ENCODE measurements at places on chromosomes 1 and 21.

- H3K27me3 ChIP-seq, result no peaks in the 10 kb centered on the region
- DNase-seq, result no peak
- peaks cover 52% of the 10 kb centered on the region for H3K4me1 ChIP-seq
- H3K36me3 ChIP-seq, result no peaks in the 10 kb centered on the region
- no peak overlapping the region for H3K27ac ChIP-seq
These were observed 3.1 kb downstream of the ARHGEF10L start for GRCh38 chr1:17542645-17543044.

DNA sequence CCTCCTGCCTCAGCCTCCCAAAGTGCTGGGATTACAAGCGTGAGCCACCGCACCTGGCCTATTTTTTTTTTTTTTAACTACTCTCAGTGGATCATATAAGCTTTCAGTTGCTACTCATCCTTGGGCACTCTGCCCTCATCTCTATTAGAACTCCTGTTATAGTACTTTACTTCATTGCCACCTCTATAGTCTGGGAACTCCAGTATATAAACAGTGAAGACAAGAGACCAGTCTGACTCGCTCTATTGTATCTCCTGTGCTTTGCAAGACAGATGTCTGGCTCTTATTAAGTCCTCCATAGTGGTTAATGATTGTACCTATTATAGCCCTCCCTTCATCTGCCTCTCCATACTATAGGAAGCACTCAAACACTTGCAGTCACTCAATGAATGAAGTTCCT lies 15.1 kb downstream of the KHDRBS1 start:
- DNase-seq, result no peak
- H3K27me3 ChIP-seq, result no peaks in the 10 kb centered on the region
- peaks cover 15% of the 10 kb centered on the region for H3K36me3 ChIP-seq
- H3K4me1 ChIP-seq, result peaks cover 13% of the 10 kb centered on the region
- no peak overlapping the region for H3K27ac ChIP-seq

- no peaks in the 10 kb centered on the region for H3K27me3 ChIP-seq
- H3K4me3 ChIP-seq, result no peak overlapping the region
- H3K4me1 ChIP-seq, result peaks cover 49% of the 10 kb centered on the region
These were observed 5.6 kb downstream of the USP25 start for GRCh38 chr21:15735409-15735808.

GRCh38 chr1:234568345-234568744 lies 41.6 kb downstream of the IRF2BP2 start:
- DNase-seq, result no peak
- peaks cover 23% of the 10 kb centered on the region for H3K4me1 ChIP-seq
- no peaks in the 10 kb centered on the region for H3K27me3 ChIP-seq
- no peak overlapping the region for H3K27ac ChIP-seq
- no peak overlapping the region for H3K4me3 ChIP-seq
- H3K36me3 ChIP-seq, result no peaks in the 10 kb centered on the region

DNA sequence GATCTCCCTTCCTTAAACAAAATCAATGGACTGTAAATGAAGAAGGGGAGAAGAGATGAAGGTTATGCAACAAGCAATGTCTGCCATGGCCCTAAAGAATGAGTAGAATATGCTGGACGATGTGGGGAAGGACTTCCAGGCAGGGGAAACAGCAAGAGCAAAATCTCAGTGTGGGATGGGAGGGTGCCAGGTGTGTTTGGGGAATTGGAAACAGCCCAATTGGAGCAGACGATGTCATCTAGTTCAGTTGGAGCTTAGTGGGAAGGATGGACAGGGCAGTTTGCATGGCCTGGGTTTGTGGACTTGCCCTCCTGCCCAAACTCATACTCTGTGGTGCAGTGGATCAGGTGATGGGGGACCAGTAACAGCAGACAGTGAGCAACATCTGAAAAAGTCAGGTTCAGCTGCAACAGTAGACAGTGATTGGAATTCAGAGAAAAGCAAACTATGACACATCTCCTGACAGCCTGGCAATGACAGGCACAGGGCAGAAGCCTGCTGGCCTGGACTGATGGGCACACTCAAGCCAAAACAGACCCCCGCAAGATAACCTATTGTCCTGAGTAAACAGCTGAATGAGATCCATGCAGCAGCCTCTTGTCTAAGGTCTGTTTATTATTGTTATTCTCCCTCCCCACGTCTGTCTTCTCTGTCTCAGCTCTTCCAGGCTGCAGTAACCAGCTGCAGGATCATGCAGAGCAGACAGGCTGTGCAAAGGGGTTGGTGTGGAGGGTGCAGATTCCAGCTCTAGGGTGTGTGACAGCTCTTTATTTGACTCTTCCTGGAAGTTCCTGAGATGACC lies 50.5 kb upstream of the PRELP start:
- H3K36me3 ChIP-seq, result no peaks in the 10 kb centered on the region
- H3K27ac ChIP-seq, result no peak overlapping the region

GRCh38 chr1:191707288-191707687 lies 451.0 kb upstream of the RGS18 start:
- no peaks in the 10 kb centered on the region for H3K27me3 ChIP-seq
- no peak for DNase-seq
- no peak overlapping the region for H3K4me3 ChIP-seq
- H3K4me1 ChIP-seq, result no peaks in the 10 kb centered on the region

DNA sequence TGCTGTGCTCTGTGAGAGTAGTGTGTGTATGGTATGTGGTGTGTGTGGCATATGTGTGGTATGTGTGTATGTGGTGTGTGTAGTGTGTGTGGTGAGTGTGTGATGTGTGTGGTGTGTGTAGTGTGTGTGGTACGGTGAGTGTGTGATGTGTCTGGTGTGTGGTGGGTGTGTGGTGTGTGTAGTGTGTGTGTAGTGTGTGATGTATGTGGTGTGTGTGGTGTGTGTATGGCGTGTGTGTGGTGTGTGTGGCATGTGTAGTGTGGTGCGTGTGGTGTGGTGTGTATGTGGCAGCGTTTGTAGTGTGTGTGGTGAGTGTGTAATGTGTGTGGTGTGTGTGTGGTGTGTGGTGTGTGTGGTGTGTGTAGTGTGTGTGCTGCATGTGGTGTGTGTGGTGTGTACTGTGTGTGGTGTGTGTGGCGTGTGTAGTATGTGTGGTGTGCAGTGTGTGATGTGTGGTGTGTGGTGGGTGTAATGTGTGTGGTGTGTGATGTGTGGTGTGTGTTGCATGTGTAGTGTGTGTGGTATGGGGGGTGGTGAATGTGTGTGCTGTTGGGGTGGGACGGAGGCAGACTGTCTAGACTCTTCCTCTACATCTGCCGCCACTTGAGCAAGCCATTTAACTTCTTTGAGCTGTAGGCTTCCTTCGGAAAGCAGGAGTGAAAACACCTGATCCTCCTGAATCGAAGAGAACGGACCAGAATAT lies 33.5 kb downstream of the GPA33 start:
- peaks cover 6% of the 10 kb centered on the region for H3K27me3 ChIP-seq
- no peak for DNase-seq
- no peak overlapping the region for H3K4me3 ChIP-seq
- peaks cover 8% of the 10 kb centered on the region for H3K4me1 ChIP-seq
- no peak overlapping the region for H3K27ac ChIP-seq

DNA sequence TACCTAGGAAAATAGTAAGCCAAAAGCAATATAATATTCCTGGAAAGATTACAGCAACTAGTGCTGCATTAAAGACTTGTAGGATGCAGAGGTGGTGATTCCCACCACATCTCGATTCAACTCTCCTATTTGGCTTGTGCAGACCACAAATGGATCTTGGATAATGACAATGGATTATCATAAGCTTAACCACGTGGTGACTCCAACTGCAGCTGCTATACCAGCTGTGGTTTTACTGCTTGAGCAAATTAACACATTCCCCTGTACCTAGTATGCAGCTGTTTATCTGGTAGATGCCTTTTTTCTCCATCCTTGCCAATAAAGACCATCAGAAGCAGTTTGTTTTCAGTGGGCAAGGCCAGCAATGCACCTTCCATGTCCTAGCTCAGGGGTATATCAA lies 542.7 kb upstream of the ADGRL4 start:
- no peak overlapping the region for H3K4me3 ChIP-seq
- H3K4me1 ChIP-seq, result no peaks in the 10 kb centered on the region
- no peak for DNase-seq
- no peak overlapping the region for H3K27ac ChIP-seq
- no peaks in the 10 kb centered on the region for H3K36me3 ChIP-seq

- H3K27me3 ChIP-seq, result no peaks in the 10 kb centered on the region
- no peak overlapping the region for H3K27ac ChIP-seq
- H3K36me3 ChIP-seq, result peaks cover 6% of the 10 kb centered on the region
- no peak overlapping the region for H3K4me3 ChIP-seq
- peaks cover 23% of the 10 kb centered on the region for H3K4me1 ChIP-seq
These were observed 26.0 kb downstream of the MACF1 start for GRCh38 chr1:39230261-39231190.

- H3K36me3 ChIP-seq, result no peaks in the 10 kb centered on the region
- DNase-seq, result peak; percentile 65
- H3K27ac ChIP-seq, result peak overlapping the region; percentile 92
- H3K4me1 ChIP-seq, result peaks cover 54% of the 10 kb centered on the region
These were observed 8.4 kb downstream of the TNFRSF1B start for GRCh38 chr1:12174924-12175810.

DNA sequence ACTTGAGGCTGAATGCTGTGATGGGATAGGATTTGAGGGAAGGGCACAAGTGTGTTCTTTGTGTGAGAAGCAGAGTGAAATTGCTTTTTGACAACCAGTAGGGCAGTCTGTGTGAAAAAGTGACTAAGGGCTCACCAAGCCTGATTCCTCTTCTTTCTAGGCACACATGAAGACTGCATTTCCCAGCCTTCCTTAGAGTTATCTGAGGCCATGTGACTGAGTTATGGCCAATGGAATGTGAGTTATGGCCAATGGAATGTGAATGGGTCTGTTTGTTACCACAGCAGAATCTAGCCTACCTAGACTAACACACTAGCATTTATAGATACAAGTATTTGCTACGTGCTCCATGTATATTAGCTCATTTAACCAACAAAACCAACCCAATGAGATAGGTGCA lies 35.3 kb upstream of the DIRAS3 start:
- H3K27me3 ChIP-seq, result no peaks in the 10 kb centered on the region
- H3K4me3 ChIP-seq, result no peak overlapping the region
- no peak overlapping the region for H3K27ac ChIP-seq
- DNase-seq, result no peak
- peaks cover 3% of the 10 kb centered on the region for H3K36me3 ChIP-seq

GRCh38 chr1:15414445-15414983 lies 4.8 kb downstream of the EFHD2 start:
- H3K4me3 ChIP-seq, result peak overlapping the region; percentile 72
- peaks cover 6% of the 10 kb centered on the region for H3K36me3 ChIP-seq
- peaks cover 4% of the 10 kb centered on the region for H3K27me3 ChIP-seq
- peaks cover 27% of the 10 kb centered on the region for H3K4me1 ChIP-seq
- no peak overlapping the region for H3K27ac ChIP-seq
